Activated CD8-positive, alpha-beta T cell treated with anti-CD3 and anti-CD28 coated beads, Interleukin-2, amount 10 ng/mL, durations not matched to agents 7 days and 5 days (primary cell): ENCODE measurements at places on chromosomes 7 and 10. TPM values are rescaled to one million over a fixed set of nuclear protein-coding genes. Genes with fewer than 3 reads are reported as not detected.

DNA sequence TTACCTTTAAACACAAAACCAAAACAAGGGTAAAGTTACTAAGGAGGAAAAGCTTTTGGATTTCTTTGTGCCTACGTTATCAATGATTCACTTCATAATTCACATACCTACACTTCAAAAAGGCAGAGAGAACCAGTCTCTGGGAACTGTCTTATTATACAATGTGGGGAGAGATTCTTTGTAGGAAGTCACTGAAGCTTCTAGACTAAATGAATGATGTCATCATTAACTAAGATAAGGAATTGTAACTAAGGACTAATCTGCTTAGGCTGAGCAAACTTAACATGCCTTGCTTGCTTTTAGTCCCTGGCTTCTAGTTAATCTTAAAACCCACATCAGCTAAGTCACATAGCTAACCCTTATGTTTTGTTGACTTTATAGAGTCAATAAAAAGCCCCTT is 771.2 kb downstream of the NXPH1 start:
- DNase-seq: no peak

DNA sequence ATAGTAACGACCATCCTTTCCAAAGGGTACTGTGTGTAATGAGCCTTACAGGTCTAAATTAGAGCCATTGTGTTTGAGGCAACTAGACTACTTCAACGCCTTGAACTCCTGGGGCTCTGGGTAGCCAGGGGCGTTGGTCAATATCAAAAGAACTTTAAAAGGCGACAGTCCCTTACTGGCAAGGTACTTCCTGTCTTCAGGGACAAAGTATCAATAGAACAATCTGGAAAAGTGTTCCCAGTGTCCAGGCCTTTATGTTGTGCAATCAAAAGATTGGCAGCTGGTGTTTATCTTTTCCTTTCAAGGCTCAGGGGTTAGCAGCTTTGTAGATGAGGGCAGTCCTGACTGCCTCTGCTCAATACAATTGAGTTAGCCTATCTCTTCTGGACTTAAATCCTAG is 284.3 kb downstream of the PARD3 start:
- no peak for DNase-seq

- DNase-seq: no peak
These were observed 79.5 kb downstream of the RTKN2 start for GRCh38 chr10:62189131-62189530.

- no peak for DNase-seq
These were observed 18.1 kb downstream of the EIF3B start for GRCh38 chr7:2372724-2373123.

GRCh38 chr10:93512565-93512964 is 16.2 kb downstream of the CEP55 start:
- no peak for DNase-seq

GRCh38 chr7:107816011-107816566 is 13.1 kb upstream of the SLC26A3 start:
- no peak for DNase-seq

DNA sequence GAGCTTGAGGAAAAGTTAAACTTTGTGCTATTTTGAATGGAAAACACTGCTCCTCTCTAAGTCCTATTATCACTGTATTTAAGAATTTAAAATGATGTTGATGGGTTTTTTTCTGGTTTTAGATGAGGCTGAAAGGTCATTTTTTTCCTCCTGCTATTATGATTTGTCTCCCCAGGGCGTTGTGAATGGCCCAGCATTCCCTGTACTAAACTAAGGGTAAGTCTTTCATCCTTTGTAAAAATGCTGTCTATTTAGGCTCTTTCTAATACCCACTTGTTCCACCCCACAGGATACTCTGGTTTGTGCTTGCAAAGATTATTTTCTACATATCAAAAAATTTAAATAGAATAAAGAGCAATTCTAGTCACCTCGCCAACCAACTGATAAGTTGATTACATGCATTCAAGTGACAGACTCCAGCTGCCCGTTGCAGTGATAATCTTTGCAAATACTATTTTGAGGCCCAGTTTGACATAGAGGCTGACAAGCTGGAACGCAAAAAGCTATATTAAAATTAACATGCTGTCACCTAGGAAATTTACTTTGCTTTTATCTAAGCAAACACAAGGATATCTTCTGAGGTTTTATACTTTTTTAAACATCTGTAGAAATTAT is 222.3 kb upstream of the TMEM229A start:
- no peak for DNase-seq

- DNase-seq: no peak
These were observed 7.7 kb downstream of the PON2 start for GRCh38 chr7:95427166-95427565.

DNA sequence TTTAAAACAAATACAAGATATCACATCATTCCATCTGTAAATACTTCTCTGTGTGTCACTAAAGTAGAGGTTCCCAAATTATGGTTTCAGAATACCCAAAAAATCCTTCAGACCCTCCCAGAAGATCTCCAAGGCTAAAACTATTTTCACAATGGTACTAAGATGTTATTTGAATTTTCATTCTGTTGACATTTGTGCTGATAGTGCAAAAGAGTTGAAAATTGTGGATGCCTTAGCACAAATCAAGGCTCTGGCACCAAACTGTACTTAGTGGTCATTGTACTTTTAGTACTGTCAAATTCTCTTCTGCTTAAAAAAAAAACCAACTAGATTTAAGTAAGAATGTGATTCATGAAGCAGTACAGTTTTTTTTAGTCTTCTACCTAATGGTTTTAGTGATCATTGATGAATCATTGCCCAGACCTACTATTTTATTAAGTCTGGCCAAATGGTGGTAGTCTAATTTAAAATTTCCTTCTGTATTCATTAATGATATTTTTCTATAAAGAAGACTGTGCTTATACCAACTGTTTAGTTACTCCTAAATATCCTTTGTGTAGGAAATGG is 50.5 kb downstream of the TPST1 start:
- no peak for DNase-seq

DNA sequence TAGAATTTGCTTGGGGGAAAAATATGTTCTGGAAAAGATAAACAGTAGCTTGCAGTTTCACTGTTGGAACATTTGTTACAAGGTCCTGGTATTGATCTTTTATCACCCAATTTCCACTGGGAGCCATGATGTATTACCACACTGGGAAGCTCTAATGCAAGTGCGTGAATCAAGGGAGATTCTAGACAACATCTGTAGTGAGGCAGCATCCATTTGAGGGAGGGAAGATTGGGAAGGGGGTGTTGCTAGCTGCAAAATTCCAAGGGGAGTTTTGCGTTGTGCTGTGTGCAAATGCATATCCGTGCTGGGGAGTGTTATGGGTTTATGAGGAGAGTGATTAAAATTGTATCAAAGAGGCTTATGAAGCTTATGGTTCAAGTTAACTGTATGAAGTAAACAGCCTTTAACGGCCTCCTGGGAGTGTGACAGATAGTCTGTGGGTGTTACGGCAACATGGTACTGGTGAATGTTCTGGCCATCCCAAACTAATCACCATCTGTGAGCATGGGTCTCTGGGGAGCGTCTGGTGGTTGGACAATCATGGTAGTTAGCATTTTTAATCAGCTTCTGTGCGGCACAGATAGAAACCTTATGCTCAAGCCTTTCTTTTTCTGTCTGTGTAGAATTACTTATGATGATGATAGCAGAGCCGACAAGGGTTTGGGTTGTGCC is 601.9 kb upstream of the GALNT17 start:
- DNase-seq: no peak

GRCh38 chr10:9670911-9671310 is 1346.8 kb upstream of the CELF2 start:
- no peak for DNase-seq

GRCh38 chr10:123945325-123945920 is 53.8 kb upstream of the CPXM2 start:
- DNase-seq: no peak

DNA sequence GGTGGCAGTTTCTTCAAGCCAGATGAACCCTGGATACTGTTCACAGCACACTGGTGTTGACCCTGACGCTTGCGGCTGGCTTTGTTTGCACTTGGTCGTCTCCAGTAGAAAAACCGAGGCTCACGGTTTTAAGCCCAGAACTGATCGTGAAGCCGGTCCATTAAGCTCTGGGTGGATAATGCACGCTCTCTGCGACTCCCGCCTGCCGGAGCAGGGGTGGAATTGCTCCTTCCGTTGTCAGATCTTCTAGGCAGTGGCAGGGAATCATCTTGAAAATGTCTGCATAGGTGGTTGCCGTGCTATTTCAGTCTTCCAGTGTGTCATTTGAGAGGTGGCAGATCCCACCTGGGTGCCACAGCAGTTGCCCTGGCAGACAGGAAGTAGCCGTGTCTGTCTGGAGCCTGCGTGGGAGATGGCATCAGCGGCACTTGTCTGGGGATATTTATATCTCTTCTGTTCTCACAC is 35.9 kb upstream of the AP5Z1 start:
- DNase-seq: no peak

GRCh38 chr7:27173956-27174873 is at the start of gene HOXA10:
TSS of gene HOXA10 (minus strand) at chr7:27174320. CDS start at chr7:27174306, 14 bp downstream.
- no peak for DNase-seq

Gene KIF11
- total RNA-seq: 85.2 TPM

Gene ST8SIA6
- not detected for total RNA-seq

Gene EVX1
- not detected for total RNA-seq

Gene BTBD16
- total RNA-seq: not detected

Gene ARMH3
- 26.3 TPM for total RNA-seq

Gene TMEM225B
- total RNA-seq: 1.4 TPM

Gene FAM53B
- total RNA-seq: 21.8 TPM

Gene MALSU1
- 53.3 TPM for total RNA-seq
